Astrocyte of the spinal cord (primary cell): ENCODE measurements at places on chromosomes 3 and 15.

DNA sequence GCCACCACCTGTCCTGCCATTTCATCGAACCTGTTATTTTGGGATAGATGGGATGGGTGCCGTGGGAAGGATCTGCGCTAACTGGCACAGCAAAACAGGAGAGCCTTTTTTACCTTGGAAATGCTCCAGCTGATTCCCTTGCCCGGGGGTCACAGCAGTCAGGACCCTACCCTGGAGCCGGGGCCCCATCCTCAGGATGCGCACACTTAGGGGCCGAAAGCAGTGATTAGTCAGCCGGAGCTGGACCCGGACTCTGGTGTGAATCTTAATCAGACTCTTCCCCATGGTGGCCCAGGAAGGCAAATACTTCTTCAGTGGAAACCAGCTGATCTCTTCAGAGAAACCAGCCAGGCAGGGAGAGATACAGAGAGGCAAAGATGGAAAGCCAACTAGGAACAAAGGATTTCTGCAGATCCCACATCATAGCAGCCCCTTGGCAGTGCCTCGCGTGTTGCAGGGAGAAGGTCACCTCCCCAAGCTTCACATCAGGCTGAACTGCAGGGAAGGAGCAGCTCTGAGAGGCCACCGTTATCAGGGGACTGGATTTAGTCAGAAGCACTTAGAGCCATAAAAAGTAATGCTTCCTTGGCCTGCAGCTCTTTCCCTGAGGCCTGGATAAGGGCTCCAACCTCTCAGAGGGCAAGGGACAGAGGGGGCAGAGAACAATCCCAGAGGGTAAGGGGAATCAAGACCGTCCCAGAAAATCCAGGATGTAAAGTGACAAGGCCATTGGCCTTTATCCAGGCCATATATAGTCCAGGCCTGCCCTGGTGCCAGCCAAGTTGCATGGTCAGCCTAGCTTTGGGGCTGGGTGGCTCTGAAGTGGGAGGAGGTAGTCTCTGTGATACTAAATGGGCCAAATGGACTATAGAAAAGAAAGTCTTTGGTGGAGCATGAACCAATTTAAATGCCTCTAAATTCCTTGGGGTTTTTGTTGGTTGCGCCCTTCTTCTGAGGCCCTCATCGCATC, 52.9 kb downstream of the WDR76 start:
- DNase-seq, result no peak

DNA sequence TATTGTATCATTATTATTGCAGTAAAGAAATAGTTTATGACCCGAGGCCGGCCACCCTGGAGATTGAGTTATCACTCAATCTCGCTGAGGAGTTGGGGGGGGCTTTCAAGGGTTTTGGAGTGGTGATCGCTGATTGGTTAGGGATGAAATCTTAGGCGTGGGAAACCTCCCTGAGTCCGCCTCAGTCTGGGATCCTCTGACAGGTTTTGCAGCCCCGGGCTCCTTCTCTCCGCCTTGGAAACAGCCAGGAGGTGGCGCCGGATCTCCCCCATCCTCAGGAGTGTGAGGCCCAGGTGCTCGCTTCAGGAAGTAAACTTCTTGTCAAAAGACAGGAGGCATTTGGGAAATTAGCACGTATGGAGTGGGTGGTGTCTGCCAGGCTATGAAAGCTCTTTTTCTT, 41.1 kb upstream of the SEC61A1 start:
- DNase-seq, result peak; percentile 15

- no peak for DNase-seq
Measured at GRCh38 chr3:72401005-72401545, 447.2 kb downstream of the SHQ1 start.

GRCh38 chr15:73295630-73296286, 73.0 kb downstream of the HCN4 start:
- no peak for DNase-seq

- DNase-seq, result no peak
Measured at GRCh38 chr3:128312271-128312670, 154.4 kb downstream of the DNAJB8 start.

DNA sequence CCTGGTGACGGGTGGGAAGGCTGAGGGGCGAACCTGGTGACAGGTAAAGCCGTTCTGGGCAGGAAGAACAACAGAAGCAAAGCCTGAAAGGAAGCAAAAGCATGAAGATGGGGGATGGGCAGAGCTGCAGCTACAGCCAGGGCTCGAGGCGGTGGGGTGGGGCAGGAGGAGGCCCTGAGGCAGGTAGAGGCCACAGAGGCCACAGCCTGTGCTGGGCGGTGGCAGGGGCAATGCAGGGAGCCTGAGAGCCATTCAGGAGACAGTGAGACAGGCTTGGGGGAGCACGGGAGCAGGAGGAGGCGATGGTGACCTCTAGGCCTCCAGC, 8.2 kb downstream of the PCSK6 start:
- DNase-seq, result no peak

DNA sequence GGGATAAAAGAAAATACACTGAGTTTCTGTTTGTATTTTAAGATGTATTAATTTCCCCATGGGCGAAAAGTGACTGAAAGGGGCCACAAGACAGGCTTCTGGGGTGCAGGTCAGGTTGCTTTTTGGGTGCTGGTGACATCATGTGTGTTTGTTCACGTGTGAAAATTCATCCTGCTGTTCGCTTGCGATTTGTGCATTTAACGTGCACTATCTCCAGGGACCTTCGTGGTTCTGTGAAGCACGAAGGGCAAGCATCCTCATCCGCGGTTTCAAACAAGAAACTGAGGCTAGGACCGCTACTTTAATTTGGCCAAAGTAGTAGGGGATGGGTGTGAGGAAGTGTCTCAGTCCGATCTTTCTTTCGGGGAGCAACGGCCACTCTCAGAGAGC, 1.6 kb upstream of the SMAD6 start:
- DNase-seq, result no peak

- DNase-seq, result no peak
Measured at GRCh38 chr3:108004647-108005046, 86.2 kb downstream of the CD47 start.

GRCh38 chr3:127692501-127693335, 20.0 kb downstream of the ABTB1 start:
- no peak for DNase-seq

- DNase-seq, result no peak
Measured at GRCh38 chr3:103767635-103768034, 1332.8 kb downstream of the ZPLD1 start.

DNA sequence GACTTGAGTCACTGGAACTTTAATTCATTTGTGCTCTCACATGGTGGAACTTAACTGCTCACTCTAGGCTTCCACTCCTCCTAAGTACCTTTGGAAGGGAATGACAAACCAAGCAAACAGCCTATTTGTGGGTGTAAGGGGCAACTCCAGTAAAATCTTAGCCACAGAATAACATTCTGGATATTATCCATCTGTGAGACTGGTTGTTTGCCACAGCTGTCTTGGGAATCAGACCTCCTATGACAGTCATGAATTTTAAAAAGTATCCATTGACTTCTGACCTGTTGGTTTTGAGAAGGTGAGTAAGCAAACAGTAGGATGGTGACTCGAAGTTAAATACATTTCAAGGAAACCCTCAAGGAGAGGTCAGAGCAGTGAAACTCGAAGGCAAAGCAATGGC, 147.3 kb upstream of the CDIN1 start:
- peak; percentile 93 for DNase-seq

GRCh38 chr3:192864941-192865340, 52.7 kb downstream of the MB21D2 start:
- DNase-seq, result no peak

DNA sequence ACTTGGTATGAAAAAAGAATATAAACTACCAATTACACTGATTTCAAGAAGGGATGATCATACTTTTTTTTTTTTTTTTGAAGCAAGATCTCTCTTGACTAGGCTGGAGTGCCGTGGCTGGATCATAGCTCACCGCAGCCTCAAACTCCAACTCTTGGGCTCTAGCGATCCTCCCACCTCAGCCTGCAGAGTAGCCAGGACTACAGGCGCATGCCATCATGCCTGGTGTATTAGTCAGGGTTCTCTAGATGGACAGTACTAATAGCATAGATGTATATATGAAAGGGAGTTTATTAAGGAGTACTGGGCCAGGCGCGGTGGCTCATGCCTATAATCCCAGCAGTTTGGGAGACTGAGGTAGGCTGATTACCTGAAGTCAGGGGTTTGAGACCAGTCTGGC, 11.5 kb upstream of the SEC11A start:
- DNase-seq, result no peak

DNA sequence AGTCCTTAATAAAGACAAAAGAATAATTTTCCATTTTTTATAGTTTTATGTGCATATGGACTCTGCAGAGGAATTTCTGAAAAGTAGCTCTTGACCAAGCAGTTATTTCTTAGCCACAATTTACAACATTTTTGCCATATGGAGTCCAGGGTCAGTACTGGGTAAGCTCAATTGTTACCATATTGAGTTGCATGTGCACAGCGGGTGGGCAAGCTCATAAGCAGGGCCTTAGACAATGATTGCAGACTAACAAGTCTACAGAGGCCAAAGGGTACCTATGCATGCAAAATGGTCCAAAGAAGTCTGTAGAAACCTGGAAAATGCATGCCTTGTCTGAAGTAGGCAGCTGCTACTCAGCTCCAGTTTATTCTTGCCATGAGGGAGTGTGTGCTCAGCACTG, 19.0 kb upstream of the ARHGEF26 start:
- DNase-seq, result no peak

- DNase-seq, result peak; percentile 43
Measured at GRCh38 chr3:45607790-45608189, 13.2 kb downstream of the LIMD1 start.

GRCh38 chr3:47299381-47300318, 16.9 kb downstream of the KLHL18 start:
- no peak for DNase-seq

- no peak for DNase-seq
Measured at GRCh38 chr3:28406241-28406640, 57.6 kb upstream of the AZI2 start.

GRCh38 chr15:80643431-80643951, 51.6 kb upstream of the ABHD17C start:
- no peak for DNase-seq

DNA sequence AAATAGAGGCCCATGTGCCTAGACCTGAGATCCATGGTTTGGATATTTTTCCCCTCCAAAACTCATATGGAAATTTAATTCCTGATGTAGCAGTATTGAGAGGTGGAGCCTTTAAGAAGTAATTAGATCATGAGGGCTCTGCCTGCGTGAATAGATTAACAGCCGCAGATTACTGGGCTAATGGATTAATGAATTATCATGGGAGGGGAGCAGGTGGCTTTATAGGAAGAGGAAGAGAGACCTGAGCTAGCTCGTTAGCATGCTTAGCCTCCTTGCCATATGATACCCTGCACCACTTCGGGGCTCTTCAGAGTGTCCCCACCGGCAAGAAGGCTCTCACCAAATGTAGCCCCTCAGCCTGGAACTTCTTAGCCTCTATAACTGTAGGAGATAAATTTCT, 15.8 kb downstream of the ARHGEF26 start:
- no peak for DNase-seq

DNA sequence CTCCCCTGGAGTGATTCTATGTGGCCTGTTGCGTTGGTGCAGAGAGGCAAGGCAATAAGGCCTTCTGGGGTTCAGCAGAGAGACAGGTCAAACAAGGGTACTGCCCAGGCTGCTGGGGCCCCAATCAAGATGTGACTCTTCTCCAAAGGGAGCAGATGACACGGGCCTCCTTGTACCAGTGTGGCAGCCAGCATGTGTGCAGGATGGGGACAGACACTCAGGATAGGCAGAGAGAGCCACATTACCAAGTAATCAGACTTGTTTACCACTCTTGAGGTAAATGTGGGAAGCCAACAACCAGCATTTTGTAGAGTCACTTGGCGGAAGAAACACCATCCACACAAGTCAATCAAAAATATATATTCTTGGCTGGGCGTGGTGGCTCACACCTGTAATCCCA, 95.3 kb upstream of the DLG1 start:
- DNase-seq, result no peak

DNA sequence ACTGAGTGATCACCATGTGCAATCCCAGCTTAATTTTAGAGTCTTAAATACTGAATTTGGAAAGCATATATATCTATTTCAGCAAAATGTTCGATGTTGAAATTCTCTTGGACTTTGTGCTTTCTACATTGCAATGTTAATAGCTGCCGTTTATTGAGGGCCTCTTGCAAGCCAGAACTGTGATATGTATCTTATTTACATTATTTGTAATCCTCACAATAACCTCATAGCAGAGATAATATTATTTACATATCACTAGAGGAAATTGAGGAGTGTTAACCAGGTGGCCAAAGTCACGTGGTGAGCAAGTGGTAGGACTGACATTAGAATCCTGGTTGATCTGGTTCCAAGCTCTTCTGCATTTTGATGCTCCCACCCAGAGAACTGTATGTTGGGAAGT, 254.1 kb downstream of the SLC9A9 start:
- no peak for DNase-seq

- no peak for DNase-seq
Measured at GRCh38 chr3:123552768-123553167, 32.1 kb downstream of the HACD2 start.

GRCh38 chr3:138199851-138200250, 12.8 kb downstream of the ARMC8 start:
- no peak for DNase-seq

DNA sequence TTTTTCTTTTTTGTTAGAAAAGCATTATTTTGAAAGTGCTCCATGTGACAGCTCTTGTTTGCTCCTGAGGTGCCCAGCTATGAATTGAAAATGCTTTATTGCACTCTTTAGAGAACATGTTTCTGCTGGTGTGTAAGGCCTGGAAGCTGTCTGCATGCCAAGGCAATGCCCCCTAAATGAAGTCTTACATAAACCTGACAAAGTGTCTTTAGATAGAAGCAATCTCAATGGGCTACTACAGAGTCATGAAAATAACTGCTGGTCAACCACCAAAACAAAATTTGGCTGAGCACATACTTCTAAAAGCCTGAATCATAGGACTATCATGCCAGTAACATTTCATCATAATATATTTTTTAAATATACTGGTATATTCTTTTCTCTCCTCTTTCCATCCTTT, 178.7 kb downstream of the THRB start:
- no peak for DNase-seq

DNA sequence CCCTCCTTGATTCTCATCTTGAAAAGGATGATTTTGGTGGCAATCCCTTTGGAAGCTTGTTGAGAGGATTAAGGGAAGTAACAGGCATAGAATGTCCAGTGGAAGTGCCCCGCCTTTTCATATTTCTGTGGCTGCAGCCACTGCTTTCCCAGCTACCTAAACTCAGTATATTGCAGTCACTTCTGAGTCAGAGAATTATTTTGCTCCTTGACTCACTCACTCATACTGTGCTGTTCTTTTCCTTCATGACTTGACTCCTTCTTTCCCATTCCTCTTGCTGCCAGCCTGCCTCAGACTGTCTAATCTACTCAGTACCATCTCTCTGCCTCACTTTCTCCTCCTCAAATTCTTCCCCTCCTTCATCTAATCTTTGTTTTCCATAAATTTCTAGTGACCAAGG, 26.5 kb upstream of the POLR2M start:
- DNase-seq, result peak; percentile 79

DNA sequence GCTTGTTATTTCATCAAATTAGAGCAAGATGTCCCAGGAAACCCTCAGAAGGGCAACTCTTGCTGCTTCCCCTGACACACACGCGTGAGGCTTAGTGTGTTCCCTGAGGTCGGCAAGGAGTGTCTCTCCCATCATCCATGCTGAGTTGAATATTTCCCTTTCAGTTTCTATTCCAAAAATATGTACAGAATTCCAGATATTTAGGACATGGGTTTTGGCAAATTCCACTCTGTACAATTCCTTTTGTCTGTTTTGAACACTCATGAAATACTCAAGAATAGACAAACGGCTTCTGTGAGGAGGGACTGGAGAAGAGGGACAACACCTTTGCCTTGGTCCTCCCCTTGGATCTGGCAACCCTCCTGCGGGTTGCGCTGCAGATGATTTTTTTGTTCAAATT, 138.0 kb downstream of the DUT start:
- peak; percentile 41 for DNase-seq

GRCh38 chr3:73353649-73354217, 271.0 kb downstream of the PDZRN3 start:
- no peak for DNase-seq
